C1 segment of cervical spinal cord (tissue), 14 donors: ENCODE measurements at places on chromosomes 1 and 21.

- DNase-seq, result no peak
Measured at GRCh38 chr21:39480271-39480670, 28.5 kb downstream of the SH3BGR start.

- no peak for DNase-seq
Measured at GRCh38 chr1:50517488-50517887, 94.2 kb upstream of the DMRTA2 start.

GRCh38 chr1:159469921-159470533 lies 30.5 kb downstream of the OR10J1 start:
- DNase-seq, result no peak

DNA sequence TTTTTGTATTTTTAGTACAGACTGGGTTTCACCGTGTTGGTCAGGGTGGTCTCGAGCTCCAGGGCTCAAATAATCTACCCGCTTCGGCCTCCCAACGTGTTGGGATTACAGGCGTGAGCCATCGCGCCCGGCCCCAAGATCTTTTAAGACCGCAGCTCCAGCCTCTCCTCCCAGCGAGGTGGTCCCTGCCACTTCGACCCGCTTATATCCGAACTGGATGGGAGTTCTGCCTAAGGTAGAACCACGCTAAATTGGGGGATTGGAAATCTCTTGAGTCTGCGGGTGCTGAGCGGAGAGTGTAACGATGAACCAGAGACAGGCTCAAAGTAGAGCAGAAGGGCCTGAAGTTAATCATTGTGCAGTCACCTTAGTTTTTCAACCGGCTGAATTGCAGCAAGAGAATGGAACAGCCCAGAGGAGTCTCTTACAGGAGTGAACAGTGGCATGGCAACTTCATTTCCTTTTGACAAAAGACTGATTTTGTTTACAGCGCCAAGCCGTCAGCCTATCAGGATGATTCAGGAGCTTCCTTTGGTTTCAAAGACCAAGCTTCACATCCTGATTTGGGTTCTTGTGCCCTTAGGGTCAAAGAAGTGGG lies 726 bp upstream of the CYB5R1 start:
- no peak for DNase-seq

DNA sequence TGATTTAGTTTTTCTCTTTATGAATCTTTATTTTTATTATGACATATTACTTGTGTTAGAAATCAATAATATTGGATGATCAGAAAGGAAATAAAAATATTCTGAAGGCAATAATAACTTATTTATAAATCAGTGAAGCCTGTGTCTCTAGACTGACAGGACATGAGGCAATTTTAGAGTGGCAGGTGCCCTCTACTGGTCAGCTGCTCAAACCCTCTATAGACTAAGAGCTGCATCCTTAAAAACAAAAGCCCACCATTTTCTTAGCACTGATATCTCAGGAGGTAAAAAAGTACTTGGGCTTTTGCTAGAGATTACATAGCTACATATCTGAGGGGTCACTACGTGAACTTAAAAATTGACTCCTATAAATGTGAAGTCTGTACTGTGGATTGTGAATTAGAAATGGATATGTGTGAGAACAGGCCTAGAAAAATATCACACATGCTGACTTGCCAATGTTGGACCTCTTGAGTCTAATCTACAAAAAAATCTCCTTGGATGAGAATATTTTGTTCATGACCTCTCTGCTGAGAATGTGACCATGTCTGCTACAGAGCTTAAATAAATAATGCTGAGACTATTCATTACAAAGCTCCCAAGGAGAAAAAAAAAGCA lies 597.9 kb upstream of the ADAMTS5 start:
- DNase-seq, result no peak

DNA sequence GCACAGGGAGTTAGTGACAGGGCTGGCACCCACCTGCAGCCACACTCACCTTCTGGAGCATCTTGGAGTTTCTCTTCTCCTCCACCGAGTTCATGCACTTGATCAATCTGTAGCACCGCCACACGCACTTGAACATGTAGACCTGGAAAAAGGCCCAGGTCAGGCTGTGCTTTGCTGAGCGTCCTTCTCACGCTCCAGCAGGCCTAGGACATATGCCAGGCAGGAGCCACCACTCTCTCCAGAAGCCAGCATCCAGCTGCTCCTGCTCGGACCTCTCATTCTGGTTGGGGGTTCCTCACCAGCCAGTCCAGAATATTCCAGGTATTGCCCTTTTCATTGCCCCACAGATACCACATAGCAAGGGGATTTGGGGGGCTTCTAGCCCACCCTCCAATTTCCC lies 11.7 kb upstream of the MATN1 start:
- DNase-seq, result no peak

GRCh38 chr1:154749078-154749760 lies 120.9 kb downstream of the KCNN3 start:
- DNase-seq, result no peak

- DNase-seq, result no peak
Measured at GRCh38 chr1:228465571-228466146, 21.5 kb upstream of the RNF187 start.

DNA sequence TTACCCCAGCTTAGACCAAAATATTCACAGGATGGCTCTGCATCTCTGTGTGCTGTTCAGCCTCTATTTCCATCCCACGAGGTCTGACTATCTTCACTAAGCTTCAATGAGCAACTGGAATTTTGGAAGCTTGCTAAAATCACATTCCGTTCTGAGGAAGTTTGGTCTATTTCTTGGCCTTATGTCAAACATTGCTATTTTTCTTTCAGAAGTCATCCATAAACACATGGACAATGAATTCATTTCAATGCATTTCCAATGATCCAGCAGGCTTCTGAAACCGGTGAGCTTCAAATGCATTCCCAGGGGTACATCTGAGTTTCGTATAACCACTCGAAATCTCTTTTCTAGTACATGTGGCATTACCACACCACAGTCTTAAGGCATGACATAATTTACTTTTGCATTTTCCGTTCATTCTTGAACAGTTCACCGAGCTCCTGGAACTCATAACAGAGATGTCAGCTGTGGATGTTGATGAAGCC lies 294.1 kb upstream of the KAZN start:
- DNase-seq, result no peak

DNA sequence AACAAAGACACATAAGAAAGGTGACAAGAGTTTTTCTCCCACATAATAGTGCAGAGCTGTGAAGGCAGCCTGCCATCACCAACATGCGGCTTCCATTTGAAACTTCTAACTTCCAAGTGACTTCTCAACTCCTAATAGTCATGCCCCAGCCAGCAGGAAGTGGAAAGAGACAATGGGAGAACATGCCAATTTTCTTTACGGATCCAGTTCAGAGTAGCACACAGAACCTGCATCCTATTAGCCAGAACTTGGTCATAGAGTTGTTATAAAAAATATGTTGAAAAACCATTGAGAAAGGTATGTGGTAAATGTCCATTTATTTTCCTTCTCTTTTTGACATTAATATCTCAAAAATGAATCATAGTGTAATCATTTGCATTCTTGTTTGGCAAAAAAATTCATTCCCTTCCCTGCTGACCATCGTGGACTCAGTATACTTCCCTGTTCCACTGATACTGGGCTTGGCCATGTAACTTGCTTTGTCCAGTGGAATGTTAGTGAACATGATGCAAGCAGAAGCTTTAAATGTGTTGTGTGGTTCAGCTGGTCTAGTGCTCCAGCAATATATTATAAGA lies 197.4 kb downstream of the SEC16B start:
- DNase-seq, result no peak

- no peak for DNase-seq
Measured at GRCh38 chr21:18801468-18801867, 397.9 kb upstream of the TMPRSS15 start.

- no peak for DNase-seq
Measured at GRCh38 chr1:36922071-36922470, 112.2 kb downstream of the GRIK3 start.

DNA sequence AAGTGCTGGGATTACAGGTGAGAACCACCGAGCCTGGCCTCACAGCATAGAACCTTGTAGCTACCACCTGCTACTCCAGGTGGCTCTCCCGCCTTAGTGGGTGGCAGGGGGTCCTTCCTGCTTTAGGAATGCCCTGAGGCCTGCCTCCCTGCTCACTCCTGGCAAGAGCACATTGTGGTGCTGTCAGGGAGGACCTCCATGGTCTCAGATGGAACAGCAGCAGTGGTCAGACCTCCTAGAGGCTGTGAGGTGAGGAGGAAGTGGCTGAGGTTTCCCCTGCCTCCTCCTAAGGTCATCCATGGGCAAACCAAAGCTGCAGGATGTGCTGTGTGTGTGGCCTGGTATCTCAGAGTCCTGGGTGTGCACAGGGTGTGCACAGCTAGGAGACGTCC lies 6.7 kb downstream of the SOX13 start:
- no peak for DNase-seq

GRCh38 chr1:192802406-192802805 lies 6.4 kb upstream of the RGS2 start:
- no peak for DNase-seq

- no peak for DNase-seq
Measured at GRCh38 chr1:91624331-91624730, 123.7 kb downstream of the CDC7 start.

- no peak for DNase-seq
Measured at GRCh38 chr21:15149600-15150224, 84.9 kb upstream of the NRIP1 start.

DNA sequence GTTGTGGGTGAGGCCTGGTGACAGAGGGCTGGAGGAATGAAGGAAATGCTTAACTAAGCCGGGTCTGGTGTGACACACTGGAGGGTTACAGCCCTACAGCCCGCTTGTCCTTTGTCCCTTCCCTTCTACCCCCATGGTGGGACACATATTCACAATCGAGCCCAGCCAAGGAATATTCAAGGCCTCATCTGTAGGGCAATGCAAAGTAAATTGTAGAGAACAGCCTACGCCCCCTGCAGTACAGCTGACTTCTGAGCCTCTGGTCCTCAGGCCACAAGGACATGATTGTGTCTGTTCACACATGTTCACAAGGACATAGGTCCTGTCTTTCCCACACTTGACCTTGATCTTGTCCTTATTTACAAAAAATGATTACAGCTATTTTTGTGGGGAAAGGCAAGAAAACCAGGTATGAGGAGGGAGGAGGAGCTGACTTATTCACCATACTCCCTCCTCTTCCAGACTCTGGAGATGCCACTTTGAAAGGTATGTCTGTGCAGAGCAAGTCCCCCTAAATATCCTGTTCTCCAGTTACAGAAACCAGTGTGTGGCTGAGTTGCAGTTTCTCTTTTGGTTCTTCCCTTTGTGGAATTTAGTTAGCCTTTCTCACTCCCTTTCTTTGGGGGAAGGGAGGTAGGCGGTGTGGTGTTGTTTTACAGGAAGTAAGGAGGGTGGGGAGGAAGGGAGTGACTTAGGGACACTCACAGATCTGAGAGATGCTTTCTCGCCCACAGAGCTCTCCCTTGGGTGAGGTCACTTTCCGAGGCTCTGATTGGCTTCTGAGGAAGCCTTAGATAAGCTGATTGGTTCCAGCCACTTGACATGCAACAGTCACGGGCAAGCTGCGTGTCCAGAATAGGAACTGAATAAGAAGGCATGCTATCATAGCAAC lies 14.6 kb downstream of the POLR3GL start:
- peak; percentile 90 for DNase-seq

GRCh38 chr1:185486346-185486745 lies 169.3 kb upstream of the IVNS1ABP start:
- no peak for DNase-seq

GRCh38 chr1:59333626-59334277 lies 36.9 kb downstream of the FGGY start:
- DNase-seq, result no peak

GRCh38 chr1:87684713-87685205 lies 356.1 kb downstream of the LMO4 start:
- no peak for DNase-seq

- no peak for DNase-seq
Measured at GRCh38 chr1:44714532-44714931, 16.4 kb downstream of the RNU5D-1 start.

DNA sequence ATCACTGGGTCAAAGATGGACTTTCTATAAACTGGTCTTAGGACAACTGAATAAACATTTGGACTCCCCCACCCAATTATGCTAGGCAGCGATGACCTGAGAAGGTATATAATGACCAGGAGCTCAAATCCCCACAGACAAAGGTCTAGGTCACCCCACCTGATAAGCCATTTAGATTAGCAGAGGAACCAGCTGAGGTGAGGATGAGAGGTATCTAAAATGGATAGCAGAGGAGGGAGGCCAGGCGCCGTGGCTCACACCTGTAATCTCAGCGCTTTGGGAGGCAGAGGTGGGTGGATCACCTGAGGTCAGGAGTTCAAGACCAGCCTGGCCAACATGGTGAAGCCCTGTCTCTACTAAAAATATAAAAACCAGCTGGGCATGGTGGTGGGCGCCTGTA lies 33.7 kb downstream of the PABPC4 start:
- DNase-seq, result no peak

- no peak for DNase-seq
Measured at GRCh38 chr1:7468248-7468647, 302.8 kb upstream of the VAMP3 start.

DNA sequence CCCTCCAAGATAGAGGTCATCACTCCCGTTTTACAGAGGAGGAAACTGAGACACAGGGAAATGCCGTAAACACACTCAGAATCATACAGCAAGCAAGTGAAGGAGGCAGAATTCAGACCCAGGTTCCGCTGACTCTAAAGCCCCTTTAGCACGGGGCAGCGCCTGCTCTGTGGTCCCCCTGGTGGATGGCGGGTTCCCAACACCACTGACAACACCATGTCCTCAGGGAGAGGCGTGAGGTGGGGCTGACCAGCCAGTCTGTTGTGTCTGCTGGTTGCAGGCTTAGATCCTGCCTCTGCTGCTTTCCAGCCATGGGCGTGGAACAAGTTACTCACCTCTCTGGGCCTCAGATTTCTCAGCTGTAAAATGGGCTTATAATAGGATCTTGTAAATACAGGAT lies 617.3 kb downstream of the MATN1 start:
- no peak for DNase-seq

DNA sequence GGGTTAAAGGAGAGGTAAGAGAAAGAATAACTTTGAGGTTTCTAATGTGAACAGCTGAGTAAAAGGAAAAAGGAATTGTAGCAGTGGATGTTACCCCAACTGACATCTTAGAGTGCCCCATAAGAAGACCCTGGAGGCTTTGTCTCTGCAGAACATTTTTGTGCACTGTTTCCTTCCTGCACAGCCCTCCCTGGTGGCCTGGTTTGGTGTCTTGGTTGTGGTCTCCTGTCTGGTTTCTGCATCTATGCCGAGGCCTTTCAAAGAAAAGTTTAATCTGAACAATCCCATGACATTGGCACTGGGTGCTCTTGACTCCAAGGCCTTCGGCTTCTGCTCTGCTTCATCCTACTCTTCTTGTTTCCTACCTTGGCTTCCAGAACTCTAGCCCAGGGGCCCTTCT lies 57.8 kb downstream of the RHOU start:
- DNase-seq, result no peak

- DNase-seq, result no peak
Measured at GRCh38 chr1:16402742-16403141, 34.5 kb downstream of the SPATA21 start.
